ENCODE measurements at places on chromosomes 3 and 15.

DNA sequence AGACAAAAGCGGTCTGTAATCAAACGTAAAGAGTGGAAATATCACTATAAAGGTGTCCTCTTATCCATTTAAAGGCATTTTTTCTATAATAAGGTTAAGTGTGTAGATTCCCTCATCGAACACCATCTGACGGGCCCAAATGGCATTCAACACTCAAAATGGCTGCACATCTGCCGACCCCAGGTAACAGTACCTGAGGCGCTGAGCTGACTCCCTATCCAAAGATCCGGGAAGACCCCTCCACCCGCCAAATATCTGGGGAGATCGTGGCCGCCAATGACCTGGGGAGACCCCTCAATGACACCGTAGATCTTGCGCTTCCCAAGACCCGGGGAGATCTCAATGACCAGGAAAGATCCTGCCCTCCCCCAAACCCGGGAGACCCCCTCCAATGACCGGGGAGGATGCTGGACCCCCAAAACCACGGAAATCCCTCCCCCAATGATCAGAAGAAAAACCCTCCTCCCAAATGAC is 476 bp downstream of the IP6K2 start:
- no peak for DNase-seq

DNA sequence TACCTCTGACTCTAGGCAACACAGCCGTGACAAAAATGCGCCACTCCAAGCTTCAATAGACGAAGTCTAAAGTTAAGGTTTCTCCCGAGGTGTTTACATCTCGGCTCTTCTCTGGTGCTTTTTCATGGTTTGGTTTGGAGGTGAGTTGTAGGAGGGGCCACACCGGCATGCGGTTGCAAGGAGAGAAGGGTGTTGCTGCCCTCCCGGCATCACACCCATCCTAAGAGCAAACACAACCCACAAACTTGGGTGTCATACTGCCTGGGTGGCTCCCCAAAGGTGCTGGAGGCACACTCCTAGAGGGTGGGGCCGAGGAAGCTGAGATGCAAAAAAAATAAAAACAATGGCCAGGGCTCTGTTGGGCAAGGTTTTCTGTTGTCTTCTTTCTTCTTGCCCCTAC is 225.2 kb upstream of the ICE2 start:
- DNase-seq, result no peak

DNA sequence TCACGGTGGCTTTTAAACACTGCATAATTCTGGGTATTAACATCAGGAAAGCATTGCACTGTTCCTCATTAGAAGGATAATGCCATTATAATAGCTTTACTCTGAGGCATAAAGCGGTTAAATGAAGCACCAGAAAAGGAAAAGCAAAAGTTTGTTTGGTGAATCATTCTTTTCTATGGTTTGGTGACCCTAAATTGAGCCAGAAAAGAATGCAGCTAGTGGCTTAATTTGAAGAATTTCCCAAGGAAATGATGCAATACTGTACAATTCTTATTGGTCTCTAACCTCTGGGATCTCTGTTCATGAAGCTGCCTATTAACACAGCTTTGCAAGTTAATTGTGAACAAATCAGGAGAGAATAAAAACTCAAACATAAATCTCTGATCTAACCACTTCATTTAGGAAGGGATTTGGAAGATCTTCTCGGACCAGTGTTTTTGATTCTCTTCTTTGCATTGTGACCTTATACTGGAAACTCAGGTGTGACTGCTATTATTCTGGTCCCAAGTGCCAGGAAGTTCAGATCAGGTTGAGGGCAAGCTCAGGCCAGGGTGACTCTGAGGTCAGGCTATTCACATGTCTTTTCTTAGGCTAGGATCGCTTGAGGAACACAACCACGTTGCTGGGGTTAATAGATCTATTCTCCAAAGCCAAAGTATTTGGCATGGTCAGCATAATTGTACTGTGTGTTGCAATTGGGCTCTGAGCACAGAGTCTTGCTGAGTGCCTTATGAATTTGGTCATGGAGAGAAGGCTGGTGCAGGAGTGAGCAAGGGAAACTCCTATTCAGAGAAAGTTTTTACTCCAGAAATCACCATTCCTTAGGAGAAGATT is 11.3 kb upstream of the DLG1 start:
- DNase-seq, result no peak

DNA sequence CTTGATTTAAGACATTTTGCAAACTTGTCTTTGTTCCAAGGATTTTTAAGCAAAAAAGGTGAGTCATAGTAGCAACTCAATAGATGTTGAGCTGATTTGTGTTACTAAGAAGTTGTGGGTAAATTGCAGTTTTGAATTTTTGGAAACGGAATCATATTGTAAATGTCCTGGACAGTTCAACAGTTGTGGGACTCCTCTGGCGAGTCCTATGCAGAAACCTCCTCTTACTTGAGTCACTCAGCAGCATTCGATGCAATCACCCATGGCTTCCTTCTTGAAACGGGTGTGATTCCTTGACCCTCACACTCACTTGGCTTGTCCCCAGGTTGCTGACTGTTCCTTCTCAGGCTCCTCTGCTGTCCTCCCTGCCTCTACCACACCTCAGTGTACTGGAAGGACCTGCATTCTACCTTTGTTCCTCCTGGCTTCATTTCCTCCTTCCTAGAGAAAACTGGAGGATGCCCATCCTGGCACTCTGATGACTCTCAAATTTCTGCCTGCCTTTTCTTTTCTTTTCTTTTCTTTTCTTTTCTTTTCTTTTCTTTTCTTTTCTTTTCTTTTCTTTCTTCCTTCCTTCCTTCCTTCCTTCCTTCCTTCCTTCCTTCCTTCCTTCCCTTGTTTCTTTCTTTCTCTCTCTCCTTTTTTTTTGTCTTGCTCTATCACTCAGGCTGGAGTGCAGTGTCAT is 52.8 kb upstream of the DGKG start:
- no peak for DNase-seq

- DNase-seq, result no peak
Measured at GRCh38 chr15:92510163-92510882, 116.6 kb downstream of the ST8SIA2 start.

Data from NCI-H2081 treated with DMSO at 0.1 percent for 48 hours (cell line).